SW480 (cell line): ENCODE measurements at places on chromosomes 12 and 14.

DNA sequence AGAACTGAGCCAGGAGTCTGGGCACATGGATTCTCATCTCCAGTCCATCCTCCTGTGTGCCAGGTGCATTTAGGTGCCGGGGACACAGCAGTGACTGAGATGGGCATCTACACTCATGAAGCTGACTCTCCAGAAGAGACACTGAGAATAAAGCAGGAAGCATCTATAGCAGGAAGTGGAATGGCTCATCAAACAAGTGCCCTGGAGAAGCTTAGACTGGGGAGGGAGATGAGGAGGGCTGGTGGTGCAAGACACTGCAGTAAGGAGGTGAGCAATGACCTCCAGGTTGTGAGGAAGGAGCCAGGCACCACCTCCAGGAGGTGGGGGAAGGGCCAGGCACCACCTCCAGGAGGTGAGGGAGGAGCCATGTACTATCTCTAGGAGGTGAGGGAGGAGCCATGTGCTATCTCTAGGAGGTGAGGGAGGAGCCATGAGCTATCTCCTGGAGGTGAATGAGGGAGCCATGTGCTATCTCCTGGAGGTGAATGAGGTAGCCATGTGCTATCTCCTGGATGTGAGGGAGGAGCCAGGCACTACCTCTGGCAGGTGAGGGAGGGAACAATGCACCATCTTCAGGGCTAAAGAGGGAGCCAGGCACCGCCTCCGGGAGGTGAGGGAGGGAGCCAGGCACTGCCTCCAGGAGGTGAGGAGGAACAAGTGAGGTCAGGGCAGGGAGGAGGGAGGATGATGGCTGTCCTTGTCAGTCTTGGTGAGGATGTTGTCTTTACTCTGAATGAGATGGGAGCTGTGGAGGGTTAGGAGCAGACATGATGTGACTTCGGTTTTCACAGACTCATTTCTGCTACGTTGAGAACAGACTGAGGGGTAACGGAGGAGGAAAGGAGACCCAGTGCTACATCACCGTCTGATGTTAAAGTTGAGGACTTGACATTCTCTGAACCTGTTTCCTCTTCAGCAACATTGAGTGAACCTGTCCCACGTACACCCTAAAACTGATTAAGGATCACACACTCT lies 961.9 kb upstream of the TMEM132C start:
- DNase-seq, result no peak

DNA sequence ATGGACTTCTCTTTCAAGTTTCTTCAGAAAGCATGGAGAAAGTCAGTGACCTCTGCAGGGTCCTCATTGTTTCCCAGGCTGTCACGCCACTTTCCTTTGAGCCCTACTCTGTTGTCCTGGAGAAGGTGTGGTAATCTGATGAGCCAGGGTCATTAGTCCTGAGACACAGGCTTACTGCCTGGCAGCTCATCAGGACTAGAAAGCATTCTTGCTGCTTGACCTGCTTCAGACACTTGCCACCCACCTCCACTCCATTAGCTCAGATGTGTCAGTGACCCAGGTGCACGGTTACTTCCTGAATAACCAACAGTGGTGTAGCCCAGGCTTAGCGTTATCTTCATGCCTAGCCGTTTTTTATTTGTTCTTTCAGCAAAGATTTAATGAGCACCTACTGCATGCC lies 93.9 kb downstream of the FGD4 start:
- no peak for DNase-seq

DNA sequence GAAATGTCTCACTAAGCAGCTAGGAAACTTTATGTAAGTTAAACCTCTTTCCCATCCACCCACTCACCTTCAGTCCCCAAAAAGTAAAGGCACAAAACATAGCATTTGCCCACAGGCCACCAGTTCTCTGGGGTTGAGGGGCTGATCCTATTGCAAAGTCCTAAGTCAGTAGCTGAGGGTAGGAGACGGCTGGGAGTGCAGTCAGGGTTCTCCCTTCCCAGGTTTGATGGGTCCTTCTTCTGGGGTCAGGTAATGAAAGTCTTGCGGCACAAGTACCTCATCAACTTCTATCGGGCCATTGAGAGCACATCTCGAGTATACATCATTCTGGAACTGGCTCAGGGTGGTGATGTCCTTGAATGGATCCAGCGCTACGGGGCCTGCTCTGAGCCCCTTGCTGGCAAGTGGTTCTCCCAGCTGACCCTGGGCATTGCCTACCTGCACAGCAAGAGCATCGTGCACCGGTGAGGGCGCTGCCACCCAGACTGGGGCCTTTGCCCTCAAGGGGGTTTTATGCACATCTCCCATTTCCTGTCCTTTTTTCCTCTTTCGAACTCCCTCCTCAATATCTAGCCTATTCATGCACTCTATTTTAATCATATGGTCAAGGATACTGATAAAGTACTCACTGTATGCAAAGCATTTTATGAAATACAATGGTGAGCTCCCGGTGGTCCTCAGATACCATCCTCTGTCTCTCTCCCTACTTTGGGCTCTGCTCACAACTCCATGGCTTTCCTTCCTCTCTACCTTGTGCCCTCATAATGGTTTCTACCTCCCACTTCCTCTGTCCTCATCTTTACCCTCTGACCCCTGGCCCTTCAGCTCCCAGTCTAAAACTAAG lies 986 bp downstream of the TSSK4 start:
- DNase-seq, result no peak

DNA sequence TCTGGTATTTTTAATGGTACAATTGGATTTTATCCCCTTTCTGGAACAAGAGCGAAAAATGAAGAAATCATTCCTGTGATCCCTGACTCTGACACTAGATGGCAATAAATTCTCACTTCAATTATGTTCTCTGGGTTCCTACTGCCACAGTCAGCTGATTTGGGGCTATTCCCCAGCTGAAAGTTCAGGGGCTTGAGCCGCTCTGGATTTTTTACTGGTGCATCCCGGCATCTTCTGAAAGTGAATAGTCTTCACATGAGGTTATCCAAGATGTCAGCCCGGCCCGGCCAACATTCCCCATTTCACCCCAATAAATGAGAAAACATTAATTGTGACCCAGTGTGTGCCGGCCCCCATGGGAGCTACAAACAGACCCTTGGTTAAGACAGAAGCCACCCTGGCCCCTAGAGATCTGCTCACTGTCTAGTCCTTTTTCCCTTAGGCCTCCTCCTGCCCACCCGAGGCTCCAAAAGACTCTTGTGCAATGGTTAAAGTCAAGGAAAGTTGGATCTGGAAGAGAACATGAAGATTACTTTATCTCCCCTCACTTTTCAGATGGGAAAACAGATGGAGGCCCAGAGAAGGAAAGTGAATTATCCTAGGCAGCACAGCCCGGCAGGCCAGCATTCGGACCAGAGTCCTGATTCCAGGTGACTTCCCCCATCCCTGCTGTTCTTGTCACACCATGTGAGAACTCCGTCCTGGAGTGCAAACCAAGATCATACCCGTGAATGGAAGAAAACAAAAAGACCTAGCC lies 20.8 kb downstream of the CKAP4 start:
- DNase-seq, result peak; percentile 67

- no peak for DNase-seq
Measured at GRCh38 chr14:23121361-23121771, 2.3 kb upstream of the CEBPE start.

- no peak for DNase-seq
Measured at GRCh38 chr12:2618291-2618995, 176.3 kb upstream of the FKBP4 start.

DNA sequence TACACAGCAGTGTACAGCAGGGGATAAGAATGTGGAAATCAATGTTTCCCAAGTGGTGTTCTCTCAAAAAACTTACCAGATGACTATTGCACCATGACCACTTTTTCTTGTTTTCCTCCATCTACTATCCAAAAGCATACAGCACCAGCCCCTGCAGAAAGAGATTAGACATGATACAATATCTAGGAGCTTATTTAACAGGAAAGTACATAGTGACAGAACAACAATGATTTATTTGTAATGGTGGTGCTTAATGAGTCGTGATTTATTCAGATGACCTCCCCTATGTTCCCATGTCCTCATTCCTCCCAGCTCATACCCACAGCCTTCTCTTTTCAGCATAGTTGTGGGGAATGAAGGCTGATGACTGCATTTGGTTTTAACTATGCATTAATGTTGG lies 413.6 kb downstream of the BTG1 start:
- DNase-seq, result peak; percentile 15

DNA sequence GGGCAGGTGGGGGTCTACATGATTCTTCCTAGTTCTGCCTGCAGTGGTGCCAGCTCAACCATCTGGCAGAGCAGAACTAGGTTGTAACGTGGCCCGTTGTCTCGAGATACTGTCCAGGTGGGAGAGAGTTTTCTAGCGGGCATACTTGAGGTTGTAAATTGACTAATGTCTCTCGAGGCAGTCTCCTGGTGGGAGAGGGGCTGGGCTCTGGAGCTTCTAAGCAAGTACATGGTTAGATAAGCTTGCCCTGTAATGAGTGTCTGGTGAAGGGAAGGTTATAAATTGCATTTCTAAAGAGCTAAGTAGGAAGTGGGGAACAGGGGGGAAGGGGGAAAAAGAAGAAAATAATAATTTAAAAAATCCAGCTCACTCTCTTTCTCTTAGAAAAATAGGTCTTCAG lies 18.1 kb downstream of the BDKRB1 start:
- no peak for DNase-seq

DNA sequence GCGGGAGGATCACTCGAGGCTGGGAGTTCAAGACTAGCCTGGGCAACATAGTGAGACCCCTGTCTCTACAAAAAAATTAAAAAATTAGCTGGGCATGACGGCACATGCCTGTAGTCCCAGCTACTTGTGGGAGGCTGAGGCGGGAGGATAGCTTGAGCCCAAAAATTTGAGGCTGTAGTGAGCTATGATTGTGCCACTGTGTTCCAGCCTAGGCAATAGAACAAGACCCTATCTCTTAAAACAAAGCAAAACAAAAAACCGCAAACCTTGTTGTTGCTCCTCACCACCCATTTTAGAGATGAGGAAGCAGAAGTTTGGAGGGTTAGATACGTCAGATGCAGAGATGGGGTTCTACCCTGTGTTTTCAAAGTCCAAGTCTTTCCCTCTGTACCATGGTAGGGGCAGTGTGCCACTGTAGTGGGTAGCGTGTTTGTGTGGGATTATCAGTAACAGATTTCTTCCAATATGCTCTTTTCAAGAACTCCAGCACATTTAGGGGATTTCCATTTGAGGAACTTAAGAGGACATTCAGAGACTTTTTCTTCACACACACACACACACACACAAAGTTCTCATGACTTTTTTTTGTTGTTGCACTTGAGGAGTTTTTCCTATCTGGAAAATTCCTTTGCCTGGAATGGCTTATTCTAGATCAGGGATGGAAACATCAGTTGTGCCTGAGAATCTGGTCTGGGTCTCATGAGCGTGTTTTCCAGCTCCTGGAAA lies 186.5 kb downstream of the CHST11 start:
- no peak for DNase-seq

DNA sequence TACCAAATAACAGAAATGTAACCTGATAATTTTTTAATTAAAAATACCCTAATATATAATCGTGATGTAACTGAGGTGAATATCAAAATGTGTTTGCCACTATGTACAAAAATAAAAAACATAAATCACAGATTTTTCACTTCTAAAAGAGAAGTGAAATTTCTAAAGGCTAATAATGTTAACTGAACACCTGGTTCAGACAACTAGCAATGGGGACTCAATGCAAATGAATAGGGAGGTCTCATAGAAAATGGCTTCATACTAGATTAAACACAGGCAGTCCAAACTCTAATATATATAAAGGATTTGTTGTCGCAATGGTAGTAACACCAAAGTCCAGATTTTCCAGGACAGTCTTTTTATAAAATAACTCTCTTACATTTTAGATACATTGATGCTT lies 365.4 kb upstream of the ATP2B1 start:
- no peak for DNase-seq

DNA sequence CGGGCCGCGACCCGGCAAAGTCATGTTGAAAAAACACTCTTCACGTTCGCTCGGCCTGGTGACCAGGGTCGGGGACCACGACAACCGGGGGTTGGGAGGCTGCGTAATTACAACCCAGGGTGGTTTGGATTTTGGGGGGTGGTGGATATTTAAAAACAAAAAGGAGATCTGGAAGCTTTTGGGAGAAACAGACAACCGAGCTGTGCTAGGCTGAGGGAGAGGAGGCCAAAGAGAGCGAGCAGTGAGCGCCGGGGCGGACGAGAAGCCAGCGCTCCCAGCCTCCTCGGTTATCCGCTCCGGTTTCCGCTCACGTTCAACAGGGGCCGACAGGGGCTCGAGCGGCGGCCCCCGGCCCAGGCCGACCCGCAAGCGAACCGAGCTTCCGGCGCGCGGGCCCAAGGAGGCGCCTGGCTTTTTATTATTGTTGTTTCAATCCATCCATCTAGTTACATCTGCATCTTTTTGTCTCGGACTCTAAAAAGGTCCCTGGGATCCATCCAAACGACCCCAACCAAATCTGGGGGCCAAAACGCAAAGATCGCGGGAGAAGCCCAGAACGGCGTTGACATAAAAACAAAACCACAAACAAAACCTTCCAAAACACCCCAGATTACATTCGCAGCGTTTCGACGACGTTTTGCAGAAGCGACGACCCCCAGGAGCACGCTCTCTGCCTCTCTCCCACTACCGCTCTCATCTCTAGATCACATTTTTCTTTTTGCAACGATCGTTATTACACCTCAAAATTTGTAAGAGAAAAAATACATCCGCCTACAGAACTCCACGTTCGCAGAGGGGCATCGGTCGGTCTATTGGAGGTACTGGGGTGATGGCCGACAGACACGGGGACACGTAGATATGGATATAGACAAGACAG lies 771 bp downstream of the OTX2 start:
- DNase-seq, result no peak

DNA sequence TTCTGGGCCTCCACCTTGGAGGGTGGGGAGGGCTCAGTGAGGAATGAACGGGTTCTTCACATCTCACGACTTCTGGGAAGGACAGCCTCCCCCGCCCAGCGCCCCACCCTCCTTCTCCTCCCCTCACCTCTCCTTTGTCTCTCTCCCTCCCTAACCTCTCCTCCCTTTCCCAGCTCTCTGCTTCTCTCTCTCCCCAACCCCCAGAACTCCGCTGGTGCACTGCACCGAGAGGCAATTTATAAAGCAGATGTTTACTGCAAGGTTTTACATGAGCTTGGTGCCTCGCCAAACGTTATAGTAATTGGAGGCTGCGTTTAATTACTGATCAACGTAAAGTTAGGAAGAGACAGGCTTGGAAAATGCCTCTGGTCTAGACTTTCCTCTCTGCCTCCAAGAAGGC lies 42.9 kb upstream of the FAM222A start:
- no peak for DNase-seq

DNA sequence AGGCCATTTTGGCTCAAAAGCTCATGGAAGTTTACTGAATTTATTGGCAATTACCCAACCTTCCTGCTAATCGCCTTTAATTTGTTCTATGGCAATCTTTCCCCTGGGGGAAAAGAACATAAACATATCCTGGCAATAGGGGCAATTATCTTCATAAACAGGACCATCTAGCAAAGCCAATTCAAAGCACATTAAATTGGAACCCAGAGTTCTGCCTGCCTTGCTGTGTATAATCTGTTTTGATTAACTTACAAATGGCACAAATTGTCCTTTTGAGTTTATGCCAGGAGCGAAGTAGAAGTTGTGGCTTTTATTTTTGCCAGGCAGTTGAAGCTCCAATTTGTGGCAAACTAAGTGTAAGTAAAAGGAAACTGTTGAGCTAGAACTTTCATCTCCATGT lies 68.6 kb downstream of the C12orf50 start:
- no peak for DNase-seq

GRCh38 chr14:93319494-93319893 lies 13.3 kb downstream of the BTBD7 start:
- no peak for DNase-seq
